Osteoblast (primary cell): ENCODE measurements at places on chromosomes 4 and X.

- H3K27me3 ChIP-seq: no peaks in the 10 kb centered on the region
- peak overlapping the region; percentile 83 for H3K27ac ChIP-seq
- H3K36me3 ChIP-seq: peaks cover 20% of the 10 kb centered on the region
- H3K4me1 ChIP-seq: peaks cover 19% of the 10 kb centered on the region
- peak overlapping the region; percentile 90 for H3K4me3 ChIP-seq
These were observed 554 bp downstream of the DCTD start for GRCh38 chr4:182916483-182917181.

GRCh38 chrX:15356444-15356843 is 21.1 kb upstream of the PIGA start:
- no peaks in the 10 kb centered on the region for H3K27me3 ChIP-seq
- no peak overlapping the region for H3K27ac ChIP-seq
- no peaks in the 10 kb centered on the region for H3K4me1 ChIP-seq
- no peak for DNase-seq
- no peak overlapping the region for H3K4me3 ChIP-seq
- no peaks in the 10 kb centered on the region for H3K36me3 ChIP-seq

GRCh38 chrX:68897118-68897945 is 68.5 kb downstream of the EFNB1 start:
- H3K27ac ChIP-seq: no peak overlapping the region
- H3K4me3 ChIP-seq: no peak overlapping the region
- H3K27me3 ChIP-seq: peaks cover 13% of the 10 kb centered on the region
- no peaks in the 10 kb centered on the region for H3K36me3 ChIP-seq

- no peaks in the 10 kb centered on the region for H3K27me3 ChIP-seq
- H3K36me3 ChIP-seq: no peaks in the 10 kb centered on the region
- no peak for DNase-seq
- H3K27ac ChIP-seq: no peak overlapping the region
These were observed 674.5 kb upstream of the BOD1L1 start for GRCh38 chr4:14302021-14302420.

DNA sequence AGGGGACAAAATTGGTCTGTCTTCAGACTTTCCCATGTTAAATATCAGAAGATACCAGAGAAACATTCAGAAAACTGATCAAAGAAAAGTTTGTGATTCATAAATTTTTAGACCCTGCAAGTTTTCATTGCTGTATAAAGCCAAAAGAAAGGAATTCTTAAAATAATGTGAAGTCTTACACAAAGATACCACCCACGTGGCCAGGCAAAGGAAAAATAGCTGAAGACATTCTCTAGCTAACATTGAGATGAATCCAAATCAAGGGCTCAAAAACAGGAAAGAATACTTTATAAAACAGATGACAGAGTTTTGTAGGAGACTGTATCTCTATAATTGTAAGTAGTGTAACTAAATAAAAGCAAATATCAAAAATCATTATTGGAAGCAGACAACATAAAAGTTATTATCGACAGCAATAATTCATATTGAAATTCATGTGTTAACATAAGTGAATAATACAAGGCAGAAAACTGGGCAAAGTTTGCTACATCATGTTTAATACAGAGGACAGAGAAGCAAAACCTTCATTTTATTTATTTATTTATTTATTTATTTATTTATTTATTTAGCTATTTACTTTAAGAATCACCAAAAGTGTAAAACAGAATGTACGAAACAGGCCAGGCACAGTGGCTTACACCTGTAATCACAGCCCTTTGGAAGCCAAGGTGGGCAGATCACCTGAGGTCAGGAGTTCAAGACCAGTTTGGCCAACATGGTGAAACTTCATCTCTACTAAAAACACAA is 204.6 kb upstream of the SLIT2 start:
- no peak for DNase-seq
- no peaks in the 10 kb centered on the region for H3K27me3 ChIP-seq
- H3K36me3 ChIP-seq: no peaks in the 10 kb centered on the region
- H3K4me1 ChIP-seq: peaks cover 5% of the 10 kb centered on the region
- no peak overlapping the region for H3K4me3 ChIP-seq

DNA sequence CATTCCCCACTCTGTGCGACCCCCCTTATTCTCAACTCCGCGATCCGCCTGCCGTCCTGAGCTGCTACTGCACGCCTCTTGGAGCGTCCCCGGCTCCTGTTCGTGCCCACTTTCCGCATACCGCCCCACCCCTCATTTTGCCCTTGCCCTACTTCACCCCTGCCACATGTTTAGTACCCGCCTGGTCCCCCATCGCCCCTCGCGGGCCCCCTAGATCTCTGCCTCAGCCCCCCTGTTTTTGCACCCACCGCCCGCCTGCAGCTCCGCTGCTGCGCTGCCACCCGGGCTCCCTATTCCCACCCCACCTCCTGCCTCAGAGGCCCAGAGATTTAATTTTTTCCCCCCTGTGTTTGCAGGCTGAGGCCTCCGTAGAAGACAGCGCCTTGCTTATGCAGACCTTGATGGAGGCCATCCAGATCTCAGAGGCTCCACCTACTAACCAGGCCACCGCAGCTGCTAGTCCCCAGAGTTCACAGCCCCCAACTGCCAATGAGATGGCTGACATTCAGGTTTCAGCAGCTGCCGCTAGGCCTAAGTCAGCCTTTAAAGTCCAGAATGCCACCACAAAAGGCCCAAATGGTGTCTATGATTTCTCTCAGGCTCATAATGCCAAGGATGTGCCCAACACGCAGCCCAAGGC is 1.4 kb downstream of the MAGED1 start:
- peaks cover 37% of the 10 kb centered on the region for H3K4me1 ChIP-seq
- H3K27me3 ChIP-seq: no peaks in the 10 kb centered on the region
- no peak for DNase-seq

GRCh38 chr4:79132826-79133225 is 193.0 kb downstream of the NAA11 start:
- no peaks in the 10 kb centered on the region for H3K27me3 ChIP-seq
- H3K4me1 ChIP-seq: no peaks in the 10 kb centered on the region
- no peak for DNase-seq
- no peaks in the 10 kb centered on the region for H3K36me3 ChIP-seq
- no peak overlapping the region for H3K27ac ChIP-seq
